ENCODE measurements at places on chromosomes 6 and 20. TPM values are rescaled to one million over a fixed set of nuclear protein-coding genes. Genes with fewer than 3 reads are reported as not detected.

NUP43 gene
- 33.5 TPM for total RNA-seq

IMPG1 gene
- not detected for total RNA-seq

CDSN gene
- not detected for total RNA-seq

PNLDC1 gene
- not detected for total RNA-seq

GSTA2 gene
- total RNA-seq, result not detected

DPPA5 gene
- not detected for total RNA-seq

FLRT3 gene
- total RNA-seq, result 1.5 TPM

FAM83C gene
- total RNA-seq, result not detected

E2F1 gene
- total RNA-seq, result 19.5 TPM

CTCFL gene
- total RNA-seq, result not detected

TAGAP gene
- not detected for total RNA-seq

PSMB9 gene
- 4.9 TPM for total RNA-seq

CBFA2T2 gene
- 1.7 TPM for total RNA-seq

C6orf15 gene
- not detected for total RNA-seq

COL21A1 gene
- 0.34 TPM for total RNA-seq

TCP11 gene
- 0.15 TPM for total RNA-seq

PLG gene
- total RNA-seq, result not detected

OTOR gene
- total RNA-seq, result not detected
